ENCODE measurements at places on chromosomes 12 and 14.

DNA sequence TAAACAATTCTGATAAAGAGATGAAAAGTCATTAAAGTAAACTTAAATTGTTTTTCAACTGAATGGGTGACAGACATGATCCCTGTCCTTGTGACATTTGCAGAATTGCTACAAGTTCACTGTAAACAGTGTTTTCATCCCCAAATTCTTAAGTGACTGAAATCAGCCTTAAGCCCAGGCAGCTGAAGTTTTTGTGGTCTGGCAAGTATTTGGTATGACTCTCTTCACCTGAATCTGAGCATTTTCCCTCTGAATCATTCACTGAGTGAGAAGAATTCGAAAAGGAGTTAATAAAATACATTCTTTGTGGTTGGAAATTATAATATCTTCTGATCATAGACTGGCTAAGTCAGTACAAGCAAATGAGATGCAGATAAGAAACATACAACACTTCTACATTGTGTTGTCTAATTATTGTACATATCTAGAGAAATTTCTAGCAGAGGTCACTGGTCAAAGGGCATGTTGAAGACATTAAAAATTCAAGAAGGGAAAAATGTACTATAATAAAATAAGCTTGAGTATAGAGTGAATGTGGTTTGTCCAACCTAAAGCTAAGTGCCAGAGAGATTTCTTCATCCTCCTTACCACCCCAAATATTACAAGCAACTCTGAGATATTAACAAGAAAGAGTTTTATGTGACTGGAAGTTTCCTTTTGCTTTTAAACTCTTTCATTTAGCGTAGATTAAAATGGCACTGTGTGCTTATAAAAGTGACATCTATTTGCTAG lies 177.8 kb upstream of the DIO2 start:
- DNase-seq, result no peak

DNA sequence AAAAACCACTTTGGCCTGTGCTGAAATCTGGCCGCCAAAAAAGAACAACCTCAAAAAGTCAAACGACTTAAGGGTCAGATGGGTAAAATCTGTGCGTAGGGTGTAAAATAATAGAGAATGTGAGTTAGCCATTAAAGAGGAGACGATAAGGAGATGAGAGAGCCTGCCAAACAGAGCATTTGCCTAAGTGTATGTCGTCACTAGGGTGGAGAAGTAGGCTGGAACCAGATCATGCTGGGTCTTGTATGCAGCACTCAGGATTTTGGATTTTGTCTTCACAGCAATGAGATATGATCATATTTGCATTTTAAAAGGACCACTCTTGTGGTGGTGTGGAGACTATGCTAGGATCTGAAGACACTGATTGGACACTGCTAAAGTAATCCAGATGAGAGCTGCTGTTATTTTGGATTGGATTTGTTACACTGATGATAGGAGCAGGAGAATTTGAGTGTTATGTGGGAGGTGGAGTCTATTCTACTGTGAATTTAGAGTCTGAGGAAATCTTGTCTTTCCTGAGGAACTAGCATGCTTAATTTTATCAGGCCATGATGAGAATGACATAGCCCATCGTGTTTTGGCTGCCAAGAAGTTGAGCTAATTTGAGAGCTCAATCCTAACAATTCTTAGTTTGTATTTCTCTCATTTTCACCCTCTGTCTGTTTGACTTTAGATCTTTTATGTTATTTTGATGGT lies 24.8 kb upstream of the DBX2 start:
- no peak for DNase-seq

GRCh38 chr12:30169839-30170591 lies 386.3 kb upstream of the TMTC1 start:
- DNase-seq, result no peak

GRCh38 chr12:92049403-92049802 lies 96.2 kb downstream of the BTG1 start:
- no peak for DNase-seq

DNA sequence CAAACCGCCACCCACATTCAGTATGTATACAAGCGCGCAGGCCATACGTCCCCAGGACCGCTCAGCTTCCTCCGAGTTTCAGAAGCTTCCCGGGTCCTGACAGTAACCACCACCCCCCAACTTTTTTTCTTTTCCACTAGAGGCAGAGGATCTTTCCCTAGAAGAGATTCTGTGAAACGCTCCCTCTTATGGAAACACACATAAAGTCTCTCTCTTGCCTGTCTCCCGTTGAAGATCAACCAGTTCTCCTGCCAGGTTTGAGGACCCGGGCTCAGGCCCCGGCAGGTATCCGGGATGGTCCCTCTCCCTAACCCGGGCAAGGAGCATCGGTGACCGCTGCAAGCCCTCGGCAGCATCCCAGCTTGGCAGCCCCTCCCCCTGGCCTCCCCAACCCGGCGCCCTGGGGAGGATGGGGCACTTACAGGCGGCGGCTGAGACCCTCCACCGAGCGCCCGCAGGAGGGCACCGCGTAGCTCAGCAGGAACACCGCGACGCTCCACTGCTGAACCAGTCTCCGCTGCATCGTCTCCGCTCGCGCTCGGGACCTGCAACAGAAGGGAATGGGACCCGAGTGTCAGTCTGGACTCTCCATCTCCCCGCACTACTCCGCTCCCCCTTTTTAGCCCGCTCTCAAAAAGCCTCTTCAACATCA lies 3.4 kb downstream of the PTHLH start:
- no peak for DNase-seq

DNA sequence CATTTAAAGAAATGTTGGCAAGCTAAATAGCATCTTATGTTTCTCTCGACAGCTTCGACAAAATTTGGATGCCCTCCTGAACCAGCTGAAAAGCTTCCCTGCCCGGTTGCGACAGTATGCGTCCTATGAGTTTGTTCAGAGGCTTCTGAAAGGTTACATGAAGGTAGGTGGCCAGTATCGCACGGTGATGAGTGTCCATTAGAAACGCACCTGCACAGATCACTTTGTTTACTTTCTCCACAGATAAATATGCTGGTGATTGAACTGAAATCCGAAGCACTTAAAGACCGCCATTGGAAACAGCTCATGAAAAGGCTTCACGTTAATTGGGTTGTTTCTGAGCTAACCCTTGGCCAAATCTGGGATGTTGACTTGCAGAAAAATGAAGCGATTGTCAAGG lies 36.5 kb downstream of the DYNC1H1 start:
- DNase-seq, result no peak

- DNase-seq, result no peak
Observed at GRCh38 chr12:10154145-10154496, 17.8 kb downstream of the OLR1 start.

- no peak for DNase-seq
Observed at GRCh38 chr14:65423982-65424381, 11.5 kb downstream of the FUT8 start.

DNA sequence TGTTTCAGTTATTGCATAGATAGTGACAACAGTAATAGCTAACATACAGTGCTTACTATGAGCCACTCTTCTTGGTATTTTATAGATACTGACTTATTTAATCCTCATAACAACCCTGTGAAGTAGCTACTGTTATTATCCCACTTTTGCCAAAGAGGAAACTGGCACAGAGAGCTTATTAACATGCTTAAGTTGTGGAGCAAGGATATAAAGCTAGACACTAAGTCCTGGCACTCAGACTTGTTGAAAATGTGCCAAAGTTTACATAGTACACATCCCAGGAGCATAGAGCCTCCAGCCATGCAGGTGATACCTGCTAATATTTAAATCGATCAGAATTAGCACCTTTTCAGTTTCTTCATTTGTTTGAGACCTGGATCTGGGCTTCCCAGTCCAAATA lies 41.8 kb downstream of the VEZT start:
- no peak for DNase-seq

- no peak for DNase-seq
Observed at GRCh38 chr12:107378609-107379008, 285.3 kb upstream of the CRY1 start.

DNA sequence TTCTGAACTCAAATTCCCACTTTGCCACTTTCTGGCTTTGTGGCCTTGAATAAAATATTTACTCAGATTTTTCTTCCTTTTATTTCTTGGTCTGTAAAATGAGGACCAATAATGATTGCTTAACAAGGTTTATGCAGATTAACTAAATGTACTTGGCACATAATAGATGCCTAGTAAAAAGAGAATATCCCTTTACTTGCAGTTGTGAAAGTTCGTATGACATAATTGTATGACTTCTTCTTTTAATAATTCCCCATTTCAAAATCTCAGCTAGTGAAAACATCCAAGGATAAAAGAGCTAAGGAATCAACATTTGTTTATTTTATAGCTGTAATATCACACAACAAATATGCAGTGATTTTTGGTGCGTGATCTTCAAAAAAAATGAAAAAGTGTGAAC lies 215.6 kb upstream of the ATP2B1 start:
- DNase-seq, result no peak

DNA sequence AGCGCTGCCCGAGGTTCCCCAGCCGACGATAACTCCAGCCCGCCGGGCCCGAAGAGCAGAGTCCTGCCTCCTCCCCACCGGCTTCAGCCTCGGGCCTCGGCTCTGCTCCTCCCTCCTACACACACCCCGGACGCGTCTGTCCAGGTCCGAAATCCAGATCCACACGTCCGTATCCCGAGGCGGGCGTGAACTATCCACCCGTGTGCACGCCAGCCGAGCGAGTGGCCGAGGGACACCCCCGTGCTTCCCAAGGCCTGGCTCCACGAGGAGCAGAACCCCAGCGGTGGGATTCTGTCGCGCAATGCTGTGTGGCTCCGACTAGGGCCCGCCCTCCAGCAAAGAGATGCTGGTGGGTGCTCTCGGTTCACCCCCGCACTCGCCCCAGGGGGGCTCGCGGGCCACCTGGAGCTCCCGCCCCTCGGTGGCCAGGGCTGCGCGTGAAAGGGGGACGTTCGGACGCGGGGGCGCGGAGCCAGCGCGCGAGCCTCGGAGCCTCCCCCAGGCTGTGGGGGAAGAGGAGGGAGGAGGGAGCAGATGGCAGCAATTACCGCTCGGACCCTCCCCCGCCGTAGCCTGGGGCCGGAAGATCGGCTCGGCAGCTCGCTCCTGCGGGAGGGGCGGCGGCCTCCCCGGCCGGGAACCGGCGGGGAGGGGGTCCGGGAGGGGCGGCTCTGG lies 18.9 kb upstream of the ANKRD33 start:
- no peak for DNase-seq

- no peak for DNase-seq
Observed at GRCh38 chr12:42957136-42957535, 367.6 kb upstream of the PRICKLE1 start.

GRCh38 chr12:50477241-50477832 lies 27.4 kb upstream of the DIP2B start:
- DNase-seq, result no peak

GRCh38 chr12:116370004-116370404 lies 92.5 kb upstream of the MED13L start:
- no peak for DNase-seq

GRCh38 chr12:104276273-104277131 lies 27.0 kb upstream of the EID3 start:
- DNase-seq, result no peak

GRCh38 chr12:8048906-8049305 lies 16.4 kb downstream of the FOXJ2 start:
- DNase-seq, result no peak

DNA sequence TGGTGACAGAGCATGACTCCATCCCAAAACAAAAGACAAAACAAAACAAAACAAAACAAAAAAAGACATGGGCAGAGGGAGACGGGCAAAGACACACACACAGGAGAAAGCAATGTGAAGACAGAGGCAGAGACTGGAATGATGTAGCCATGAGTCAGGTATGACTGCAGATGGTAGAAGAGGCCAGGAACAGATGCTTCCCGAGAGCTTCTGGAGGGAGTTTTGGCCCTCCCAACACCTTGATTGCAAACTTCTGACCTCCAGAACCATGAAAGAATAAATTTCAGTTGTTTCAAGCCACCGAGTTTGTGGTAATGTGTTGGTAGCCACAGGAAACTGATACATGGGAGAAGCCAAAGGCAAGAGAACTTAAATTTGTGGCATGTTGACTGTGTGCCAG lies 27.1 kb downstream of the VWF start:
- no peak for DNase-seq

GRCh38 chr14:104644656-104645378 lies 40.2 kb upstream of the TMEM179 start:
- DNase-seq, result no peak

- DNase-seq, result no peak
Observed at GRCh38 chr12:65930114-65930828, 106.0 kb downstream of the HMGA2 start.

DNA sequence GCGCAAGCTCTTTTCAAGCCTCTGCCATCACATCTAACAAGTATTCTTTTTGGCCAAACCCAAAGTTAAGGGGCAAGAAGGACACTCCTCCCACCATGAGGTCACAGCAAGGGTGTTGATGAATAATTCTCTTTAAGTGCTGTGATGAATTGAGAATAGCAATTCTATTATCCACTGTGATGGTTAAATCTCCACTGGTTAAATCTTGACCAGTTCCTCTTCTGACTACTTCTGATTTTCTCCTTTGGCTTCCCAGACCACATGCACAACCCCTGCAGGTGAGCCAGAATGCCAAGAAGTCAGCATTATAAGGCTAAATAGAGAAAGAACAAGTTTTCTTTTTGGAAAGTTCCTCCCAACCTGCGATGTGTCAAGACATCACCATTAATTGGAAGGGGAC lies 90.6 kb upstream of the BCL2L14 start:
- DNase-seq, result no peak

- no peak for DNase-seq
Observed at GRCh38 chr14:55373784-55374705, 37.6 kb downstream of the ATG14 start.

- DNase-seq, result no peak
Observed at GRCh38 chr12:132484183-132484890, 5.6 kb upstream of the FBRSL1 start.

GRCh38 chr12:101697930-101698799 lies 725 bp downstream of the CHPT1 start:
- DNase-seq, result peak; percentile 42

DNA sequence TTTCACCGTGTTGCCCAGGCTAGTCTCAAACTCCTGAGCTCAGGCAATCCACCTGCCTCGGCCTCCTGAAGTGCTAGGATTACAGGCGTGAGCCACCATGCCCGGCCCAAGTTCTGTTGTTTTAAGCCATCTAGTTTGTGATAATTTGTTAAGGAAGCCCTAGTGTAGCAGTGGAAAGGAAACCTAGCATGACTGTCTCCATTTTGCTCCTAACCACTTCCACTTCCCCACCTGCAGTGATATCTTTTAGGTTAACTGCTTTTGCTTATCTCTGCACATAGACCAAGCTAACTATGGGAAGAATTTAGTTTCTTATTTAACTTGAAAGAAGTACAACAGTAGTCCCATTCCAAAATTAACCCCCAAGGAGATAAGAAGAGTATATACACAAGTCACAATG lies 109.5 kb upstream of the NAP1L1 start:
- no peak for DNase-seq

GRCh38 chr14:74562515-74563232 lies 49.4 kb downstream of the LTBP2 start:
- DNase-seq, result no peak

GRCh38 chr12:45509187-45509586 lies 220.3 kb upstream of the ARID2 start:
- DNase-seq, result no peak

GRCh38 chr12:95762123-95762785 lies 28.3 kb downstream of the NTN4 start:
- DNase-seq, result no peak

DNA sequence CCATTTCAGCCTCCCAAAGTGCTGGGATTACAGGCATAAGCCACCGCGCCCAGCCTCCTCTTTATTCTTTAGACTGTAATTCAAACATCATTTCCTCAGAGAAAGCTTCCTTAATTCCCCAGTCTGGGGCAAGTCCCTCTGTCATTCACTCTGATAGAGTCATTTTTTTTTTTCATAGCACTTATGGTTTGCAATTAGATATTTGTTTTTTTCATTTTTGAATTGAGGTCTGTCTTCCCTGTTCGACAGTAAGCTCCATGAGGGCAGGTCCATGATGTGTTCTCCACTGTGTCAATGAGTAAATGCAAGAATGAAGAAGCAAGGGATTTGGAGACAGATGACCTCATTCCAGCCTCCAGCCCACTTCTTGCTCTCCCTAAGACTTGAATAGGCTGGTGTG lies 12.1 kb downstream of the ASIC1 start:
- DNase-seq, result no peak
